Fibroblast of skin of back (primary cell): ENCODE measurements at places on chromosomes 1 and 21.

GRCh38 chr1:232561381-232561780 is 68.6 kb downstream of the SIPA1L2 start:
- no peak for DNase-seq

GRCh38 chr1:196660852-196661251 is 9.0 kb downstream of the CFH start:
- DNase-seq, result peak; percentile 25

DNA sequence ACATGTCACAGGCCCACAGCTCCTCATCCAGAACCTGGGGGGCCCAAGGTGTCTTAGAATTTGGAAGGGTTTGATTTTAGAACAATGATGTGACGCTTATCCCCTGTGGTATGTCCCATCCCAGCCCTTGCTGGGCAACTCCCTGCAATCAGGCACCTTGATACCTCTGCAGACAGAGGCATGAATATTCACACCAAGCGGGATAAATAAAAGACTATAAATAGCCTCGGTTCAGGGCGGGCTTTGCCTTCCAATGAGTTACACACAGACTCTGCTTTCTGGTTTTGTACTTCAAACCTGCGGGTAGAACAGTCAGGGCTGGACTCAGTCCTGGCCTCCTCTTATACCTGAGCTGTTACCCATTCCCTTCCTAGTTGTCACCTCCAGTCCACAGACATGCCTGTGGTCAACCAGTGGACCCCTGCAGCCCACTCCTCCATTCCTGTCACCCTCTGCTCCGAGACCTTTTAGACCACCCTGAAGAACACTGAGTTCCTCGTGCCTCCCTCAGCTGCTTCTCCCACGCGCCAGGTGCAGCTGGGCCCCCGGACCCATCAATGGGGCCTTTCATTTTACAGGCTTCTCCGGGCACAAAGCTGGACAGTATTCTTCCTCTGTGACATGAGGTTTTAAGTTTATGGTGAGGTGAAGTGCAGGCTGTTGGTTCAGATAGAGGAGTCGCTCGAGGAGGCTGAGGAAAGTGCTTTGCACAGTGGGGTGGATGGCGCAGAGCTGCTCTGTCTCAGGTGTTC is 120.1 kb upstream of the TNR start:
- no peak for DNase-seq

DNA sequence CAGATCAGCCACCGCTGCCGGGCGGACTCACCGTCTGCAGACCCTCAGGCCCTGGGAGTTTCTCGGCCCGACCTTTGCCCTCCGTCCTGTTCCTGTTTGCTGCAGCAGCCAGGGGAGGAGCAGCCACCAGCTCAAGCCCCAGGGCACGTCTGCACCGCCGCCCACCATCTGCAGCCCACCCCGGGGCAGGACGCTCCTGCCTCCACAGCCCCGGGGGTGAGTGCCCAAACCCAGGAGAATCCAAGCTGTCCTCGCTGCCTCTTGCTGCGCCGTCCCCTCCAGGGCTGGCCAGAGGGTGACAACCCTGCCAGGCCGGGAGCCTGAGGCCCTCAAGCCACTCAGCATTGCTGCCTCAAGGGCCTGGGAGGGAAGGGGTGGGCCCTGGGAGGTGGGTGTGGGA is 1.2 kb upstream of the SLC25A34 start:
- DNase-seq, result no peak

DNA sequence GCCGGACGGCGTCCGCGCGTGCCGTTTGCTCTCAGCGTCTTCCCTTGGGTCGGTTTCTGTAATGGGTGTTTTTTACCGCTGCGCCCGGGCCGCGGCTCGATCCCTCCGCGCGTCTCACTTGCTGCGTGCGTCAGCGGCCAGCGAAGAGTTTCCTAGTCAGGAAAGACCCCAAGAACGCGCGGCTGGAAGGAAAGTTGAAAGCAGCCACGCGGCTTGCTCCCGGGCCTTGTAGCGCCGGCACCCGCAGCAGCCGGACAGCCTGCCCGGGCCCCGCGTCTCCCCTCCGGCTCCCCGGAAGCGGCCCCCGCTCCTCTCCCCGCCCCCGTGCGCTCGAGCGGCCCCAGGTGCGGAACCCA is 159.8 kb downstream of the RUNX1 start:
- peak; percentile 75 for DNase-seq

GRCh38 chr1:21319447-21320407 is 29.5 kb upstream of the ECE1 start:
- DNase-seq, result no peak

DNA sequence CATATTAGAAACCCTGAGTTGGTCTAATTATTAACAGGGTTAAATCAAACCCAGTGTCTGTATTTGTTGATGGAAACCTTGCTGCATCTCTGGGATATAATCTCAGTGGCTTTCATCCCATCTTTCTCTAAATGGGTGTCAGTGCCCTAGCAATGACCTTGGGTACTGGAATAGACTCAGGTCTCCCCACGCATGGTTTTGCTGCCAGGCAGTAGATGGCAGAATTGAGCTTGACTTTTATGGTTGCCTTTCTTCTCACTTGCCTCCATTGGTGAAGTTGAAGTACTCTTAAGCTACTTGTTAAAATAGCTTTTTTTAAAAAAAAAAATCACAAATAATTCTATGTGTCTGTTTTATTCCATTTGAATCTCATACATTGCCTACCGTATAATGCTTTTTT is 81.8 kb upstream of the HMCN1 start:
- DNase-seq, result peak; percentile 9
